ENCODE measurements at places on chromosomes 2 and 18.

GRCh38 chr2:43057742-43058725 lies 168.4 kb downstream of the ZFP36L2 start:
- DNase-seq = no peak

DNA sequence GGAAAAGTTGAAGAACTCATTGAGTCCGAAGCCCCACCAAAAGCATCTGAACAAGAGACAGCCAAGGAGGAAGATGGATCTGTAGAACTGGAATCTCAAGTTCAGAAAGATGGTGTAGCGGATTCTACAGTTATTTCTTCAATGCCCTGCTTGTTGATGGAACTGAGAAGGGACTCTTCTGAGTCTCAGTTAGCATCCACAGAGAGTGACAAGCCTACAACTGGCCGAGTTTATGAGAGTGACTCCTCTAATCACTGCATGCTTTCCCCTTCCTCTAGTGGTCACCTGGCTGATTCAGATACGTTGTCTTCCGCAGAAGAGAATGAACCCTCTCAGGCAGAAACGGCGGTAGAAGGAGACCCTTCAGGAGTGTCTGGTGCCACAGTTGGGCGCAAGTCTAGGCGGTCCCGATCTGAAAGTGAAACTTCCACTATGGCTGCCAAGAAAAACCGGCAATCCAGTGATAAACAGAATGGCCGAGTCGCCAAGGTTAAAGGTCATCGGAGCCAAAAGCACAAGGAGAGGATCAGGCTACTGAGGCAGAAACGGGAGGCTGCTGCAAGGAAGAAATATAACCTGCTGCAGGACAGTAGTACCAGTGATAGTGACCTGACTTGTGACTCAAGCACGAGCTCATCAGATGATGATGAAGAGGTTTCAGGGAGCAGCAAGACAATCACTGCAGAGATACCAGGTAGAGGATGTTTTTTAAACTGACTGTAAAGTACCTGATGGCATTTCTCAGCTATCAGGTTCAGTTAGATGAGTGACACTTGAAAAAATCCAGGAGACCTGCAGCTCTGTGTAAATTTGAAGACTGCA lies 111.9 kb downstream of the HAUS1 start:
- no peak for DNase-seq

DNA sequence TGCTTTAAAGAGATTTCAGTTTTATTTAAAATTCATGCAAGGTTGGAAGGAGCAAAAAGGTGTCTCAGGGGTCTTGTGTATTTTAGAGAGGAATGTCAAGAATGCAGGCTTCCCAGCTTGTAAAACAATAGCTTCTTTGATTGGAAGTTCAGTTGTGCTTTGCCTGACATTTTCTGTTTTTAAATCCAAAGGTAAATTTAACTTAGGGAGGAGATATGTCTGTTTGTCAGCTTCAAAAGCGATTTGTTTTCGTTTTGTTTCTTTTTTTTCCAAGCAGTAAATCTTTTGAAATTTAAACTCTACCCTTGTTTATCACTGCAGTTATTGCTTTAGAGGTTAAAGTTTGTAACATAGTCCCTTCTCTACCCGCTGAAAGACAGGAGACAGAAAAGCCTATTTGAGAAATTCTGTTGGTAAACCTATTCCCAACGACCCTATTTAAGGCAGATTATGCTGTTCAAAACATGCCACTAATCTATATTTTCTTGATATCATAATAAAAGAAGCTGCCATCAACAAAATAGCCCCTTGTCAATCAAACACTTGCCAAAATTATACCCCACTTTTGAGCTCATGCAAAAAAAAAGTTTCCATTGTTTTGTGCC lies 639.6 kb downstream of the IRS1 start:
- no peak for DNase-seq

- no peak for DNase-seq
These were observed 79.4 kb upstream of the FAM117B start for GRCh38 chr2:202555356-202555755.

DNA sequence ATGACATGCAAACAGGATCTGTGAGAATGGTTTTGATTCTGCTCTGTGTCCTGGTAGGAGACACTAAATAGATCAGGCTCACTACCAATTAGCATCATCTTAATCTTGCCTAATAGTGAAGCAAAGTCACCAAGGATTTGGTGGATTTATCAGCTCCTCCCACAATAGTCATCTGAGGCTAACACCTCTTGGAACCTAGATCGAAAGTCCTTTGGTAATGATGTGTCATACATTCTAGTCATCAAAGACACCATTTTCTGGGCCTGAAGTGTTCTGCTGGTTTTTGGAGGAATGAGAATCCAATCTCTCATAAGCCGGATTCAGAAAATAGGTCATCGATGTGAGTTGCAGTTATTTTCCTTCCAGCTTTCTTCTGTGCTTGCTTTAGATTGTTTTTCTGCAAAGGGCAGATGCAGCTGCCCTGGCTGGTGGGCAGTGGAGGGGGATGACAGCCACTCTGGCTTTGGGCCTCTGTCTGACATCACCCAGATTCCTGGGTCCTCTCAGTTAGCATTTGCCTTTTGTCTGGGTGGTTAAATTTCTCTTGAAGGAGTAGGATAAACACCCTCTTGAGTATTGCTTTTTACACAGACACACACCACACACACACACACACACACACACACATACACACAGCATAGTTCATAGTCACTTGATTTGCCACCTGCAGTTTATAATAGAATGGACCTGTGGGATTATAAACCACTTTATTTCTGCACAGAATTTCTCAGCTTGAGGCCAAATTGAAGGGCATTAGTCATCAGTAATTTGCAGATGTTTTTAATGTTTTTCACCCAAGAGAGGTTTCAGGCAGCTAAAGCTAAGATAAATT lies at the start of gene MYO3B:
TSS of gene MYO3B (plus strand) at position 198 of the 832 bp plus-strand sequence. CDS start at position 339, 141 bp downstream.
- no peak for DNase-seq

Data from SW 1271 (cell line).